ENCODE measurements at places on chromosomes 7 and 10.

- DNase-seq = no peak
These were observed 651.8 kb downstream of the PARD3 start for GRCh38 chr10:34163075-34163905.

DNA sequence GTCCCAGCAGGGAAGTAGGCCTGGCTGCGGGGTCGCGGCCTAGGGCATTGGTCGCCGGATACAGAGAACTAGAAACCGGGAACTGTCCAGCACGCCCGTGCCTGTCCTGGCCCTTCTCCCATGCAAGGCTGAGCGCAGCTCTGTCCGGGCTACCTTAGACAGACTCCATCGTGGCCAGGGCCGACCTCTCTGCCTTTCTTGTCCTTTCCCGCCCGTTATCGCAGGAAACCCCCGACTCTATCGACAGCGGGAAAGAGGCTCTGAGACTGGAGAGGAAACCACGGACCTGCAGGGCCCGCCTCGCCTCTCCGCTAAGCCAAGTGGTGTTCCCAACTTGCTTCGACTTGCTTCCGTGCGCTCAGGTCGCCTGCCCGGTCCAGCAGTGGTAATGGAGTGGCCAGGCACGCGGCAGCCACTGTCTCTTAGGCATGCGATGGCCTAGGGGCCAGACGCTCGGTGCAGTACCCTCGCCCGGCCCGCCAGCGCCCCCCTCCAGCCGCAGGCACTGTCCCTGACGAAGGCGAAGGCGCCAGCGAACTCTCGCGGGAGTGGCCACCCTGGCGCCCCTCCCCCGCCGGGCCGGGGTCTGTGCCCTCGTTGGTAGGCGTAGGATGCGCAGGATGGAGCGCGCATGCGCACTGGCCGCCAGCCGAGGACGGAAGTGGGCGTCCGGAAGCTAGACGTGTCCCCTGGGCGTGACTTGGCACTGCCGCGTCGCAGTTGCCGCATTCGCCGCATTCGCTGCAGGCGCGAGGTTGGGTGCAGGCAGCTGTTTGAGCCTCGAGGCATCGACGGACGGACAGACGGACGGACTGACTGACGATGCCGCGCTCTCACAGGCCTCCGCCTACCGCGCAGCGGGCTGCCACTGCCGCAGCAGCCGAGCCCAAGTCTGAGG, 54.4 kb downstream of the MCMBP start:
- no peak for DNase-seq

DNA sequence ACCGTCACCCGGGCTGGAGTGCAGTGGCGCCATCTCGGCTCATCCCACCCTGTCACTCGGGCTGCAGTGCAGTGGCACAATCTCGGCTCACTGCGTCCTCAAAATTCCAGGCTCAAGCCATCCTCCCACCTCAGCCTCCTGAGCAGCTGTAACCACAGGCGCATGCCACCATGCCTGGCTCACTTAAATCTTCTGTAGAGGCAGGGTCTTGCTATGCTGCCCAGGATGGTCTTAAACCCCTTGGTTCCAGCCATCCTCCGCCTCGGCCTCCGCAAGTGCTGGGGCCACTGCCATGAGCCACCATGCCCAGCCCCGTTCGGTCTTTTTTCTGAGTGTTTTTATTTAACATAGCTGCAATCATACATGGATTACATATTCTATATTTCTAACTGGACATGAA, 30.6 kb downstream of the ZFAND2A start:
- no peak for DNase-seq

DNA sequence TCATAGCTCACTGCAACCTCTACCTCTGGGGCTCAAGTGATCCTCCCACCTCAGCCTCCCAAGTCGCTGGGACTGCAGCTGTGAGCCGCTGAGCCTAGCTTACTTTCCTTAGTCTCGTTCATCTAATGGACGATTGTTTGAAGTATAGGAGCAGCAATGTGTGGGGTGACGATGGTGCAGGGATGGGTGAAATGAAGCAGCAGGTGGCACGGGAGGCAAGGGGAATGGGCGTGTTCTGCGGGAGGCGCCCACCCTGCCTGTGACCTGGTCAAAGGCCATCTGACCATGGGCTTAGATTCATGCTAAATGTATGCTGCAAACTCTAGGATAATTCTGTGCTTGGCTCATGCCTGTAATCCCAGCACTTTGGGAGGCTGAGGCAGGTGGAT, 210.7 kb downstream of the MAD1L1 start:
- no peak for DNase-seq

DNA sequence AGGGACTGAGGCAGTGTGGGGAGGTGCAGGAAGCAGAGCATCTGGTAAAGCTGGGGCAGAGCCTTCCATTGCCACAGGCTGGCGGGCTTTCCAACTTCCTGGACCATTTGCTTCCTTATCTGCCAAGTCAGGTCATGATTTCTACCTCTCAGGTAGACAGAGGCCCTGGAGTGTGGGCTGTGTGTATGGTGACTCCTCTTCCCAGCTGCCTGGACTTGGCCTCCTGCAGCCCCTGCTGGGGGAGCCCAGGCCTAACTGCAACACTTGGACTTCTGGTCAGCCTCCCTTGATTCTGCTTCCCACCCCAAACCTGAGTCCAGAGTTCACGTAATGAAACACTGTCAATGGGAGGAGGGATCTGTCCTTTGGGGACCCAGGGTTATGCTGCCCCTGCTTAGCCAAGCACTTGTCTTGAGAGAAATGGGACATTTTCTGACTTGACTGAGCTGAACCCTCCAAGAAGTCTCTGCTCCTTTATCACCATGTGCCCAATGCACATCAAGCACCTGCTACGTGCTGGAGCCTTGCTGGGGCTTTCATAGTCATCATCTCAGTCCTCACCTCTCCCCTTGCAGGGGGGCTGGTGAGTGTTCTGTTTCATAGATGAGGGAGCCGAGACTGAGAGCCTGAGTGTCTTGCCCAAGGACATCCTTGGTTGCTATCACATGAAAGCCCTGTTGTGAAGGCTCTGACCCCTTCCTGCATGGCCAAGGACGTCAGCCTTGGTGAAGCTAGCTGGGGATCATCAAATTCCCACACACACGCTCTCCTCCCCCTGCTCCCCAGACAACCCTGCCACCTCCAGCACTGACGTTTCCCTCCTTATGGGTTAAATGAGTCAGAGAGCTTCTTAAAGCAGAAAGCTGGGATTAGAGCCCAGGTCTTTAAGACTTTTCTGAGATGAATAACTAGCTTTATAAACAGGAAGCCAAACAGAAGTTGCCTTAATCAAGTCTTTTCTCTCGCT, 3.4 kb downstream of the CLEC2L start:
- no peak for DNase-seq

DNA sequence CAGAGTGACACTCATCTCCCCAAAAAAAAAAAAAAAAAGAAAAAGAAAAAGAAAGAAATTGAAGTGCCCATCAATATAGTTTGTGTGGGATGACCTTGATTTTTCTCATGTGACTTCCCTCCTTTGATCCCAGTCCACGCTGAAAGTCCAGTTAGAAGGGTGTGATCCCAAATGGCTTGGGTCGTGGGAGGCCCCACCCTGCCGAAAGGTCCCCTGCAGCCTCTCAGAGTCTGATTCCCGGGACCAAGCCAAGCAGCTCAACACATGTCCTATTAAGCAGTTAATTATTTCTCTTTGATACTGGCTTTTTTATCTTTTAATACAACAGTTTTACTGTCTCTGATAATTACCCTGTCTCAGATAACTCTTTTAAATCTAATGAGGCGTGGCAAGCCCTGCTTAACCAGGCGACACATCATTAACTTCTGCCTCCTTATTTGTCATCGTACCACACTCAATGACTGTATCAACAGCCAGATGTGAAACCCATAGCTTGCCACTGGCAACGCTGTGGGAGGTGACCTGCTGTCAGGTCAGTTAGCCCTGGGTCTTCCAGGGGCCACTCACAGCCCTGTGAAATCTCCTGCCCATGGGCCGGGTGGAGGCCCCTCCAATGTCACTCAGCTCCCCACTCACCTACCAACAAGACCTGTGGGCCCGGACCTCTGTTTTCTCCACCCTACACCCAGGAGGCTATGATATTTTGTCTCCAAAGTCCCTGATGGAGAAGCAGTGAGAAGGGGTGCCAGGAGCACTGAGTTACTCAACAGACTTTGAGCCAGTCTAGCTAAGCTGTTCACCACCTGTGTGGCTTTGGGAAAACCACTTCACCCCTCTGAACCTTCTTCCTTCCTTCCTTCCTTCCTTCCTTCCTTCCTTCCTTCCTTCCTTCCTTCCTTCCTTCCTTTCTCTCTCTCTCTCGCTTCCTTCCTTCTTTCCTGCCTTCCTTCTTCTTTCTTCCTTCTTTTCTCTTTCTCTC, 110.0 kb upstream of the SFMBT2 start:
- no peak for DNase-seq

DNA sequence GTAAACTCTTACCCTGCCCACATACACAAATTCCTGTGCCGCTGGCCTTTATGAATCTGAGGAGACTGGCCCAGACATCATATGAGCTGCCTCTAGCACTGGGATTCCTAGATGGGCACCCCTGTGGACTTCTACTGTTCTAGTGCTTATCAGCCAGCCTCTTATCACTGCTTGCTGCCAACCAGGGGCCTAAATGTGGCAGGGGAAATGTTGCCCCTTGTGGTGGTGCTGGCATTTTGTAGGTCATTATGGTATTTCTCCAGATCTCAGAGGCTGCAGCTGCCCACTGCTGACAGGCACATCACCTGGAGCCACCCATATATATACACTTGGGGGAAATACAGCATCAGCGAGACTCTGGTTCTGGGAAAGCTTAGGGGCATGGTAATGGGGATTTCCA, 5.4 kb downstream of the SFR1 start:
- DNase-seq = no peak

DNA sequence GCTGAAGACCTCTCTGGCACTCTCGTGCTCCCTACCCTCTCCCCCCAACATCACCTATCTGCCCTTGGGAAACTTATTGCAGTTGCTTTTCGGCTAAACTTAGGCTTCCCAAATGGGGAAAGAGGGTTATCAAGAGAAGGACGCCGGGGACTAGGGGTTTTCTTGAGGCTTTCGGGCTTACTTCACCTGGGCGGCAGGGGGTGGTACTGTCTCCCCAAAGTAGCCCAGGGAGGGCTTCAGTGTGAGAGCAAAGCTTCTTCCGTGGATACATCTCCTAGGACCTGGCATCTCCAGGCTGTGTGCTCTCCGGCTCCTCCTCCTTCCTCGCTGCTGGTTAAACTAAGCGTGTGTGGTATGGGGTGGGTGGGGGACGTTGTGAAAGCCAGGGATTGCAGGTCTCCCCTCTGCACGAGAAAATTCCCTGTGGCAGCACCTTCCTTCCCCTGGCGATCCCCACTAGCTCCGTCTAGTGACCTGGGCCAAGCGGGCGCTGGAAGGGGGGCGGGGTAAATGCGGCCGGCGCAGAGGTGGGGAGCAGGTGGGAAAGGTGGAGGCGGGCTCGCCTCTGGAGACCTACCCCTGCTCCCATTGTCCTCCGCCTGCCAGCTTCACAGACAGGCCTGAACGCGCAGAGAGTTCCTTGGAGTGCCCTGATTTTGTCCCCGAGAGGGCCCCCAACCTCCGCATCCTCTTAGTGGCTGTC, 1.1 kb downstream of the PLXDC2 start:
- no peak for DNase-seq

DNA sequence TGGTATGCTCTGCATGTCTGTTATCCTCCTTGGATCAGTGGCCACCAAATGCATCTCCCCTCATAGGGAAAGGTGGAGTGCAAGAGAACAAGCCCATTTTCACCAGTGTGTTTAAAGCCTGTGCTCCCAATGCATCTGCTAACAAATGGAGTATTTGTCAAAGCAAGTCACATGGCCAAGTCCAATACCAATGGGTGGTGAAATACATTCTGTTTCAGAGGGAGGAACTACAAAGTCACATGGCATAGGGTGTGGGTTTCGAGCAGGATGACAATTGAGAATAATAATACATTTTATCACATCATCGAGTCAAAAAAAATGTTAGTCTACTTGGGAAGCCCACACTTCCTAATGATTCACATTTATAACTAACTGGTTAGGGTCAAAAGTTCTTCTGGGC, 62.7 kb downstream of the SUGCT start:
- DNase-seq = no peak

- no peak for DNase-seq
These were observed 182.1 kb upstream of the PLXDC2 start for GRCh38 chr10:19634163-19634562.

DNA sequence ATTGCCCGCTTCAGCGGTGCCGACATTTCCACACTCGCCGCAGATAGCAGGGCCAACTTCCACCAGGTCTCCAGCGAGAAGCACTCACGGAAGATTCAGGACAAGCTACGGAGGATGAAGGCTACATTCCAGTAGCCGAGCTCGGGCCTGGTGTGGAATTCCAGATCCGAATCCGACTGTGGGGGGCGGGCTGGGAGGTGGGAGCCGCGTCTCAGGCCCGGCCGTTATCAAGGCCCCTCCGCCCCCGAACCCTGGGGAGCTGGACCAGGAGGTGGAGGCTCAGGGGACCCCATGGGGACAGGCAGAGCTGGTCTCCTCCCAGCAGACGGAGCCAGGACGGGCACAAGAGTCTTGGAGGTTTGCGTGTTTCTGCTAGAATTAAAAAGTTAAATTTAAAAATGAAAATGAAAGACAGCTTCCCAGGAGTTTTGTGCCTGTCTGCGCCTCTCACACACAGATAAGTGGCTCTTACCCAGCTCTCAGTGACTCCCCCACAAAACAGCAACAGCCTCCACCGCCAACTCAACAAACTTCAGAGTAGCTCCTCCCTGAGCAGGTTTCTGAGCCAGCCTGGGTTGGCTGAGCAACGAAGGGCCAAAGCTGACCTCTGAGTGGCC, 5.2 kb upstream of the UTF1 start:
- no peak for DNase-seq

- no peak for DNase-seq
These were observed 122.3 kb downstream of the TRIL start for GRCh38 chr7:28835800-28836199.

DNA sequence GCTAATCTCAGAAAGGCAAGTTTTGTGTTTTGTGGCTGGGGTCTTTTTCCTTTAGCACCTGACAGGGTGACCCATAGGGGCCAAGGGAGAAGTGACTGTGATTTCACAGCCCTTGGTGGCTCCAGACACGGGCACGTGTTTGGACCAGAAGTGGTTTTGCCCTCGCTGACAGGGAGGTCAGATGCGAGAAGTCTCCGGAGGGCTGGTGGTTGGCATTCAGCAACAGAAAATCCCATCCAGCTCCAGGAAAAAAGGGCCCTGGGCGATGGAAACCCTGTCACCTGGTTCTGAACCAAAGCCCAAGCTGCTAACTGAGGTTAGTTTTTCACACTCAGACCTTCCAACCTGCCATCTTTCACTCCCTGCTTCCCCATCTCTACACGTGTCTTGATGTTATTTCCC, 272.9 kb downstream of the TRIL start:
- DNase-seq = no peak

- DNase-seq = no peak
These were observed 633.5 kb downstream of the SORCS3 start for GRCh38 chr10:105274556-105275070.

GRCh38 chr10:100267239-100268104, at the start of gene CWF19L1:
CWF19L1 (minus strand) TSS chr10:100267638; CDS start chr10:100267593, 45 bp downstream.
- peak; percentile 53 for DNase-seq

GRCh38 chr7:17181482-17181881, 117.0 kb upstream of the AHR start:
- DNase-seq = no peak

Data from stimulated activated CD8-positive, alpha-beta memory T cell treated with anti-CD3 and anti-CD28 coated beads, Interleukin-2, amount 100 ng/mL, for 1 hour (primary cell).